ENCODE measurements at places on chromosomes 5 and 9.

- no peak for DNase-seq
Measured at GRCh38 chr5:173864126-173865050, 23.8 kb upstream of the CPEB4 start.

GRCh38 chr5:6711409-6712141 lies 1.7 kb upstream of the TENT4A start:
- DNase-seq = no peak

GRCh38 chr5:115599502-115599901 lies 2.8 kb downstream of the TICAM2 start:
- DNase-seq = no peak

GRCh38 chr5:91632871-91633270 lies 249.8 kb upstream of the ARRDC3 start:
- DNase-seq = no peak

DNA sequence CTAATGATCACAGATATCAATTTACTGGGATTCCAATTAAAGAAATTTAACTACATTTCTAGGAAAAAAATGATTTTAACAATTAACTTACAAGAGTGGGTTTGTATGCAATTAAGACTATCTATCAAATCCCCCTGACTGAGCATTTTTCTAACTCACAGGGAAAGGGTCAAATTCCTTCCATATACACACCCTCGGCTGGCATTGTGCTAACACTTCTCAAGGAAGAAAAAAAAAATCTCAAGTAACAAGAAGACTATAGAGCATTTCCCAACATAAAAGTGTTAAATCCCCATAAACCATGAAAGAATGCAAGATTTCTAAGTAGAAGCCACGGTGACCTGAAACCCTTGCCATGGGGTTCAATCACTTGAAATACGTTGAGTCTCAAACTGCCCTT lies 368.8 kb downstream of the GLIS3 start:
- DNase-seq = no peak

- DNase-seq = no peak
Measured at GRCh38 chr9:117098331-117098730, 316.5 kb downstream of the ASTN2 start.

DNA sequence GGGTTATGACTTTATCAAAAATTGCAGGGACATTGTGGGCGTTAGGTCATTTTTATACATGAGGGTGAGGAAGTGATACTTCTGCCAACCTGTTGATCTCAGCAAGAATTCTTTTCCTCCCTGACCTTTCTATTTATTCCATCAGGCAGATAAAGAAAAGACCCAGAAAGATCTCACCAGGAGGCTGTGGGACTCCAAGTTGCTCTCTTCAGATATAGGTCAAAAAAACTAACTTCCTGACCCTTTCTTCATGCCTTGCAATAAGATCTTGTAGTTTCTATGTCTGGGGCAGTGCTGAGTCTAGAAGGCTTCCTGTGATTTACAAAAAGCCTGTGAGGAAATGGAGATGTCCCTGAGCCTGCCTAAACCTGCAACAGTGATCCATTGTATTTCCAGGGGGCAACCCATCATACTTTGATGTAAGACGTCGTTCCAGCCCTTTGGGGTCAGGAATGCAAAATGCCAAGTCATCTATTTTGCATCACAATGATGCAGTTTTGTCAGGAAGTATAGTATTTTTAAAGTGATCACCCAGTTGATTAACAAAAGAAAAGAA lies 22.0 kb upstream of the PIK3R1 start:
- DNase-seq = no peak

- DNase-seq = no peak
Measured at GRCh38 chr5:458547-459353, 15.8 kb downstream of the EXOC3 start.

DNA sequence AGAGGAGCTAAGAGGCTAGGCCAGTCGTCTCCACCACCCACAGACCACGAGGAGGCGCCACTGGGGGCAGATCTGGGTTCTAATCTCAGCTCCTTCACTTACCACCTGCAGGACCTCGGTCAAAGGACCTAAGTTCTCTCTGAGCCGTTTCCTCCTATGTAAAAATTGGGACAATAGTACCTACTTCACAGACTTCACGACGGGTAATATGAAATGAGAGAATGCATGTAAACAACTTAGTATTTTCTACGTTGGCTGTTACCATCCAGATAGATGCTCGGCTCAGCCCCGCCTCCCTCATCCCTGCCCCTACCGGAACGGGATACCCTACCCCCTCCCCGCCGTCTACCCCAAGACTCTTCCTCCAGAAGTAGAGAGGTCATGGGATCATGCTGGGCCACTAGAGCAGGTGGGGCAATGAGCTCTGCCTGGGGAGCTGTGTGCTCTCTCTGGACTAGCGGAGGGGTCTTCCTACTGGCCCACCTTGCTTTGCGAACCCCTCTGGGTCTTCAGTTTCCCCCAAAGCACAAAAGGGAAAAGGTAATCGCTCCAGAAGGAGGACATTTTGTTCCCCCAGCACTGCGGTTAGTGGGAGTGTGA lies 541 bp downstream of the GNPDA1 start:
- no peak for DNase-seq

DNA sequence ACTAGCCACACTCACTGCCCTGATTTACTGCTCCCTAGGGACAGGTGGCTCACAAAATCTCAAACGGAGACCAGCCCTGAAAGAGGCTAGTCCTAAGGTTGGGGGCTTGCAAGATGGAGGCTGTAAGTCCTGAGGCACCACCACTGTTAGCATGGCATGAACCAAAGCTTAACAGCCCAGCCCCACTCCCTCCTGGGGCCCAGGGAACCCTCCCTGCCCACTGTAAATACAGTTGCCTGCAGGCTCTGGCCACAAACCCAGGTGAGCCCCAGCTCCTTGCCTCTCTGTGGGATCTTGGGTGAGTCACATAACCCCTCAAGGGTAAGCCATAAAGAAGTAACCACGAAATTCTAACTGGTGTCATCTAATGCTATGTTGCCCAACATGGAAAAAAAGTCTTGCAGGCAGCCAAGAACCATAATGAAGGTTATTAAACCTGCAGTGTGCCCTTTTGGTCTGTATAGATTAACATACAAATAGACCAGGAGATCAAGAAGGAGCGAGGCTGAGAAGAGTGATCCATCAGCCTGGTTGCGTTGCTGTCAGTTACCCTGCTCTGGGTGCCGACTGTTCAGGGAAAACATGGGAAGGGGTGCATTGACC lies 1.7 kb upstream of the POMT1 start:
- DNase-seq = no peak

GRCh38 chr5:135714126-135714894 lies 120.2 kb upstream of the SLC25A48 start:
- DNase-seq = no peak

Data from activated CD4-positive, CD25-positive, alpha-beta regulatory T cell treated with anti-CD3 and anti-CD28 coated beads, Interleukin-2, amount 50 U/mL, for 16 hours (primary cell).